ENCODE measurements at places on chromosomes 5 and 9.

GRCh38 chr5:16539169-16539666 is 73.6 kb upstream of the ZNF622 start:
- DNase-seq, result no peak

- DNase-seq, result no peak
Measured at GRCh38 chr9:127555840-127556820, 55.9 kb upstream of the STXBP1 start.

GRCh38 chr9:108212184-108212583 is 643.6 kb downstream of the ACTL7B start:
- DNase-seq, result no peak

DNA sequence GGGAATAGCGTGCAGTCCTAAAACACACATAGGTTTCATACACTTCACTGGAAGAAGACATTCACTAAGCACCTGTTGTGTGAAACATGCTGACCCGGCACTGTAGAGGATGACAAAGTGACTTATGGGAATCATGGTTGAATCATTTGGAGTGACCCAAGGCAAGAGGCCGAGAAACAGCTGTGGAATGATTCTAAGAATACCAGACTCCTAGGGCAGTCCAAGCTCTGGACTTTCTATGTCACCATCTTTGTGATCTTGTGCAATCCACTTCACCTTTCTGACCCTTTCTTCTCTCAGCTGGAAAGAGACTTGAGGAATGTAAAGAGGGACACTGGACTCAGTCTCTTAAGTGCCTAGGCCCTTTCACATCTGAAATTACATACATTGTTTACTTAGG is 13.1 kb downstream of the MSANTD3 start:
- no peak for DNase-seq

DNA sequence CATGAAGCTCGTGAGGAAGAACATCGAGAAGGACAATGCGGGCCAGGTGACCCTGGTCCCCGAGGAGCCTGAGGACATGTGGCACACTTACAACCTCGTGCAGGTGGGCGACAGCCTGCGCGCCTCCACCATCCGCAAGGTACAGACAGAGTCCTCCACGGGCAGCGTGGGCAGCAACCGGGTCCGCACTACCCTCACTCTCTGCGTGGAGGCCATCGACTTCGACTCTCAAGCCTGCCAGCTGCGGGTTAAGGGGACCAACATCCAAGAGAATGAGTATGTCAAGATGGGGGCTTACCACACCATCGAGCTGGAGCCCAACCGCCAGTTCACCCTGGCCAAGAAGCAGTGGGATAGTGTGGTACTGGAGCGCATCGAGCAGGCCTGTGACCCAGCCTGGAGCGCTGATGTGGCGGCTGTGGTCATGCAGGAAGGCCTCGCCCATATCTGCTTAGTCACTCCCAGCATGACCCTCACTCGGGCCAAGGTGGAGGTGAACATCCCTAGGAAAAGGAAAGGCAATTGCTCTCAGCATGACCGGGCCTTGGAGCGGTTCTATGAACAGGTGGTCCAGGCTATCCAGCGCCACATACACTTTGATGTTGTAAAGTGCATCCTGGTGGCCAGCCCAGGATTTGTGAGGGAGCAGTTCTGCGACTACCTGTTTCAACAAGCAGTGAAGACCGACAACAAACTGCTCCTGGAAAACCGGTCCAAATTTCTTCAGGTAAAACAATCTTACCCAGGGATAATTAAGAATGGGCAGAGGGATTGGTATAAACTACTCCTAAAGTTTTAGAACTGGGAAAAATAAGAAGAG is 12.9 kb downstream of the ITGA1 start:
- peak; percentile 30 for DNase-seq

GRCh38 chr5:144207875-144208444 is 37.3 kb downstream of the KCTD16 start:
- no peak for DNase-seq

DNA sequence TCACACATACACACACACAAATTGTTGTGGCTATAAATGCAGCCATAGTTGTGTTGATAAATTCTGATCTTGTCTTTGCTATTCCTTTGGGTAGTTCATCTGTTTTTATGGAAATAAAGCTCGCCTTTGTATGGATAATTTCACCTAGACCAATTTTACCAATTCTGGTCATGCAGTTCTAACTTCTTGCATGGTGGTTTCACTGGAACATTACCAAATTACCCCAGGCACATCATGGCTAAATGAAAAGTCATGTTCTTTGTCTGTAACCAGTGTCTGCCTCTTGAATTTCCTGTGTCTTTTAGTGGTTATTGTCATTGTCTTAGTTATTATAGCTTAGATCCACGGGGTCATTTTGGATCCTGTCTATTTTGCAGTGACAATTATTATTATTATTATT is 50.3 kb upstream of the TMC1 start:
- DNase-seq, result no peak

DNA sequence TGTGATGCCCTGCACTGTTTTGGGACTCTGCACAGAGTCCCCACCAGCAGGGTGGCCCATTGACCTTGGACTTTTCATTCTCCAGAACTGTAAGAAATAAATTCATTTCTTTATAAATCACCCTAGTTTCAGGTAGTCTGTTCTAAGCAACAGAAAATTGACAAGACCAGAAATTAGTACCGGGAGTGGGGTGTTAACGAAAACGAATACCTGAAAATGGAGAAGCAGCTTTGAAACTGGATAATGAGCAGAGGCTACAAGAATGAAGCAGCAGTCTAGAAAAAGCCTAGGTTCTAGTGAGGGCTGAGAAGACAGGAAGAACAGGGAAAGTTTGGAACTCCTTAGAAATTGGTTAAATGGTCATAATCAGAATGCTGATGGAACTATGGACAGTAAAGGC is 2.1 kb upstream of the MCC start:
- DNase-seq, result no peak

- no peak for DNase-seq
Measured at GRCh38 chr9:137589441-137590122, 730 bp downstream of the ZMYND19 start.

- no peak for DNase-seq
Measured at GRCh38 chr5:171149333-171149732, 159.7 kb upstream of the TLX3 start.

- DNase-seq, result no peak
Measured at GRCh38 chr9:38158628-38159027, 89.6 kb upstream of the SHB start.

DNA sequence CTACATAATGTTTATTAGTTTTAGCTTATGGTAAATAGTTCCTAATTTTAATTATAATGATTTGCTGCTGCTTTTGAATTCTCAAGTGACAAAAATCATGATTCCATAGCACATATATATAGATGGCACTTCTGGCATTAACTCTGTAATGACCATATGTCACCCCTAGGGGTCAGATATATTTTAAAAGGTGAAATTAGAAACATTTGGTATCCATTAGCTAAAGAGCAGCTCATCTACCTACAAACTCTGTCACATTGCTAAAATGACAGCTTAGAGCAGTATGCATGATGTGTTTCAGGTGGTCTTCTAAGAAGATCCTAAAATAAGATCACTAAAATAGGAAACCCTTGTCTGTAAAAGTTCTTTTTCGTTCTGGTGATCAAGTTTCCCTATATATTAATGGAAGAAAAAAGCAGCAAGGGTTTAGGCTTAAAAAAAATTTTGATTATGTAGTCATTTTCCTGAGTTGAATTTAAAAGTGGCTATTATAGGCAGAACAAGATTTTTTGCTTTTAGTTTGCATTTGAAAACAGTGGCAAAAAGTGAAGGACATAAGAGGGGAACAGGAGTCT is 157.7 kb upstream of the POU5F2 start:
- DNase-seq, result no peak

DNA sequence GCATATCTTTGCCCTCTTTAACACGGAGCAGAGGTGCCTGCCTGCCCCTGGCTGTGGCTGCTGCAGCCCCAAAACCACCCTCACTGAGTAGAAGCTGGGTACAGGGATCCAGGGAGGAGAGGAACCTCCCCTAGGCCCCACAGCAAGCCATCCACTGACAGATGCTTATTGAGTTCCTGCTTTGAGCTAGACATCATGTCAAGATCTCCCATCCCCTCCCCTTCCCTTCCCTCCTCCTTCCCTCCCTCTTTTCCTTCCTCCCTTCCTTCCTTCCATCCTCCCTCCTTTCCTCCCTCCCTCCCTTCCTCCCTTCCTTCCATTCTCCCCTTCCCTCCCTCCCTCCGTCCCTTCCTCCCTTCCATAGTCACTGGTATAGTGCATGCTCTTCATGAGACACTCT is 29.3 kb downstream of the GOLGA2 start:
- DNase-seq, result no peak

- no peak for DNase-seq
Measured at GRCh38 chr9:80134487-80134886, 562.7 kb downstream of the TLE4 start.

- no peak for DNase-seq
Measured at GRCh38 chr5:151363673-151364072, 16.3 kb upstream of the SLC36A2 start.

- no peak for DNase-seq
Measured at GRCh38 chr5:74382987-74383593, 257.4 kb downstream of the ENC1 start.
